ENCODE measurements at places on chromosomes 6 and 20.

GRCh38 chr6:26362093-26362835 lies 2.7 kb upstream of the BTN3A2 start:
- DNase-seq, result no peak

GRCh38 chr6:41321183-41321582 lies 14.2 kb upstream of the NCR2 start:
- no peak for DNase-seq

DNA sequence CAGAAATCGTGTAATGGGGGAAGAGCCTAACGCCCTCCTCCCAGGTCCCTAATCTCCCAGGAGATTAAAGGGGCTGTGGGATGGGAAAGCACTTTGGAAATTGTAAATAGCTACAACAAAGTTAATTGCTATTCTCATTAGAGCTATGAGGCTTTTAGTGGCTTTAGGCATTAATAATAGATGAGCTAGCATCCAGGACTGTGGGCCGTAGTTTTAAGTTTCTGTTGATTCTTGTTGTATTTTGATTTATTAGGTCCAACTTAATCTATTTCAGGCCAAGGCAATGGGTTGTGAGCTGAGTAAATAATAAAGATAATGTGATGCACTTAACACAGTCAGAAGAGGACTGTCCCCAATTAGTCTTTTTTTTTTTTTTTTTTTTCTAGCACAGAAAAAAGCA lies 67.7 kb downstream of the ANKRD6 start:
- DNase-seq, result no peak

- no peak for DNase-seq
These were observed 27.9 kb downstream of the STK38 start for GRCh38 chr6:36519352-36519751.

GRCh38 chr6:18976091-18976490 lies 588.9 kb downstream of the RNF144B start:
- DNase-seq, result no peak

GRCh38 chr20:35711588-35712209 lies 12.5 kb downstream of the ROMO1 start:
- DNase-seq, result no peak

- no peak for DNase-seq
These were observed 53.4 kb upstream of the CD93 start for GRCh38 chr20:23139524-23139923.

DNA sequence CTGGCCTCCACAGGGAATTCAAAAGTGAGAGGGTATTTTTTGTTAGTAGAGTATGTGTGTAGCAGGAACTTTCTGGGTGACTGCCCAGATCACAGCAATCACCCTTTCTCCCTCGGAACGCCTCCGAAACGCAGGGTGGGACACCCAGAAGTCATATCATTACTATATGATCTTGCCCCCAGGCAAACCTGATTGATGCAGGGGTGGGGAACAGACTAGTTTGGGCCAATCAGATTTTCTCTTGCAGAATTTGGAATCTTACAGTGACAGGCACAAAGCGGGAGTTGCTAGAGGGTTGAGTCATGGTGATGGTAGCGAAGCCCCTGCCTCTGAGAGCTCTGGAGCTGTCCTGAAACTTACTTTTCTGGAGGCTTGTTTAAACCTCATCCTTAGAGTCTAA lies 16.5 kb upstream of the RPN2 start:
- DNase-seq, result no peak

GRCh38 chr6:57209030-57209429 lies 13.1 kb downstream of the RAB23 start:
- DNase-seq, result no peak

DNA sequence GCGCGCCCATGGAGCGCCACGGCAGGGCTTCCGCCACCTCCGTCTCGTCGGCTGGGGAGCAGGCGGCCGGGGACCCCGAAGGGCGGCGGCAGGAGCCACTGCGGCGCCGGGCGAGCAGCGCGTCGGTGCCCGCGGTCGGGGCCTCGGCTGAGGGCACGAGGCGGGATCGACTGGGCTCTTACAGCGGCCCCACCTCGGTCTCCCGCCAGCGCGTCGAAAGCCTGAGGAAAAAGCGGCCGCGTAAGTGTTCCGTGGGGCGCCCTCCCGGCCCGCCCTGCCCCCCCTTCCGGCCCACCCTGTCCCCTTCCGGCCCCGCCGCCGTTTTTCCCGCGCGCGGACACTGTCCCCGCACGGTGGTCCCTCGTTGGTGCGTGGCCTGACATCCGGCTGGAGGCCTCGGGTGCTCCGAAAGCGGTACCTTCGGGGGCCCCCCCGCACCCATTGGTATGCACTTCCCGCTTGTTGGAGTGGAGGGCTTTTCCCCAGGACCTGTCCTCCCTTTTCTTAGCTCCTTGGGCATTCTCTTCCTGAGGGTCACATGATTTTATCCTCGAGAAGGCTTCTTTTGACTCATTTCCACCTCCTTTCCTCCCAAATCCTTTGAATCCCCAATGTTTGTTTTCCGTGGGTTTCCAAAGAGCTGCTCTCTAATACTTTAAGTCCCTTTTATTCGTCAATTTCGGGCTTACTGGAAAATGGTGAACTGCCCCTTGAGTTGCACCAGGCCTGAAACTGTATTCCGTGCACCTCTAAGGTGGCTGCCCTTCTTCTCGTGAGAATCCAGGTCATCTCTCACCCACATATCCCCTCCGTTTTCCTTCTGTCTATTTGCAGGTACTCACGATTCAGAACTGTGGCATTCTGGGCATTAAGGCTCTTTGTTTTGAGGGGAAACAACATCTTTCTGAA lies 556 bp downstream of the PANK2 start:
- DNase-seq, result no peak

DNA sequence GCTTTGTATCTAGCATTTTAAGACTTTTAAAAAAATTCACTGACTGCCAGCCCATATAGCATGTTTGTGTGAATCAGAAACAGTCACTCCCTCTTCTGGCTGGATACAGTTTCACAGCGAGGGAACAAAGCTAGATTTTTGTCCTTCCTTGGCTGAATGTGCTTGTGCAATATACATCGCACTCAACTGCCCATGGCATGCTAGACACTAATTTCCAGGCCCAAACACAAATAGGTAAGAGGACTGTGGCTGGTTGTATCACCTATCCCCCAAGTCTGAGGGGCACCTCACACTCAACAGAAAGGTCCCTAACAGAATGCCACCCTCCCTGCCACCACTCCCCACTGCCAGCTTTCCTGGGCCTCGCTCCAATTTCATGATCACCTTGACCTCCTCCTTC lies 16.2 kb upstream of the BLCAP start:
- peak; percentile 20 for DNase-seq
